Retinal pigment epithelial cell (primary cell): ENCODE measurements at places on chromosomes 1 and 21.

- DNase-seq = no peak
Observed at GRCh38 chr1:153312570-153313186, at the start of gene PGLYRP3. TSS of gene PGLYRP3 (minus strand) at chr1:153312952. CDS start at chr1:153310665, 2,287 bp downstream.

- no peak for DNase-seq
Observed at GRCh38 chr1:111647736-111648135, 28.1 kb downstream of the RAP1A start.

- no peak for DNase-seq
Observed at GRCh38 chr1:30049748-30050296, 673.6 kb downstream of the MATN1 start.

DNA sequence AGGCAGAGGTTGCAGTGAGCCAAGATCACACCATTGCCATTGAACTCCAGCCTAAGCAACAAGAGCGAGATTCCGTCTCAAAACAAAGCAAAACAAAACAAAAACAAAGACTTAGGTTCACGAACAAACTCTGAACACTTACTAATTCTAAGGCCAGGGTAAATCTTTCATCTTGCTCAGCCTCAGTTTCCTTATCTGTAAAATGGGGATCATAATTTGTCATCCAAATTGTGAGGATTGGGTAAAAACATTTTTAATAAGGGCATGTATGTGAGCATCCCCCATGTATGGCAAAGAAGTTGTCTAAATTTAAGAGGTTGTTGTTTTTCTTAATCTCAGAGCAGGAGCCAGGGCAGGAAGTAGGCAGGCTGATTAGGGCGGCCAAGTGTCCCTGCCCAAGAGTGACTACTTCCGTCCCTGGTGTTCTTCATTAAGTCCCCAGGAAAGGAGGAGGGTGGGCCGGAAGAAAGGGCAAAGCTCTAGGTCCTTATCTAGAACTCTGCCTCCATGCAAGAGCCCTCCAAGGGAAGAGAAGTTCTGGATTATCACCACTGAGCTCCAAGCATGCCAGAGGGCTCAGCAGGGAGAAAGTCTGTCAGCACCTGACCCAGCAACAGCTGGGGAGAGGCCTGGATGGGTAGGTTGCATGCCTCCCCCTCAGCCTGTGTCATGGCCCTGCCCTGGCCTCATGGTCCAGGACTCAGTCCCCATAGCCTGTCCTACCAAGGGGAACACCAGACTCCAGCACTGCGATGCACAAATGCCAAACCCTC, 49.9 kb upstream of the CLIC4 start:
- no peak for DNase-seq

- DNase-seq = no peak
Observed at GRCh38 chr1:60553730-60554129, 480.2 kb upstream of the C1orf87 start.

- no peak for DNase-seq
Observed at GRCh38 chr1:86018283-86018923, 138.2 kb downstream of the COL24A1 start.

DNA sequence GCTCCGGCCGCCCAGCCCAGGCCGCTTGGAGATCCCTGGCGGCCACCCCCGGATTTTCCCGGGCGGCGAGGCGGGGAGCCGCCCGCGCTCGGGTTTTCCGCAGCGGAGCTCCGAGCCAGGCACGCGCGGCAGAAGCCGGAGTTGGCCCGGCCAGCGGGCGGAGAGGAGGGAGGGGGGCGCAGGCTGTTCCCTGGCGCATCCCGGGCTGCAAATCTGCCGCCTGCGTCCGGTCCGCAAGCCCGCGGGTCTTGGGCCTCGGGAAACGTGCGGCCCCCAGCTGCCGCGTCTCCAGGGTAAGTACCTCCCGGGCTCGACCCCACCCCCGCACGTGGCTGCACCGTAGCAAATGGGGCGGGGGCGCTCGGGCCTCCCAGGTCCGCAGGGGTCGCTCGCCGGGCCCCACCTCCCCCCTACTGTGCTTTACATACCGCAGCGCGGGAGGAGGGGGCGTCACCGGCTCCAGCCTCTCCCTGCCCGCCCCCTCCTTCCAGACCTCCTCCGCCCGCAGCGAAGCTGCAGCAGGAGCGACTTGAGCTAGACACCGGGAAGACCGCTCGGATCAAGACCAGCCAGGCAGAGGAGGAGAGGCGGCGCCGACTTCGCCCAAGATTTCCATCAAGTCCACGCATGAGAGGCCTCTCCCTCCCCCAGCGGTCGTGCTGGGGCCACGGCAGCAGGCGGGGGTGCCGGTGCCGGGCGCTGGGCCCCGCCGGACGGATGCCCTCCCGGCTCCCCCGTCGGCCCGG, 1.6 kb downstream of the TMEM200B start:
- DNase-seq = no peak

- no peak for DNase-seq
Observed at GRCh38 chr1:15033264-15033663, 120.3 kb upstream of the TMEM51 start.

DNA sequence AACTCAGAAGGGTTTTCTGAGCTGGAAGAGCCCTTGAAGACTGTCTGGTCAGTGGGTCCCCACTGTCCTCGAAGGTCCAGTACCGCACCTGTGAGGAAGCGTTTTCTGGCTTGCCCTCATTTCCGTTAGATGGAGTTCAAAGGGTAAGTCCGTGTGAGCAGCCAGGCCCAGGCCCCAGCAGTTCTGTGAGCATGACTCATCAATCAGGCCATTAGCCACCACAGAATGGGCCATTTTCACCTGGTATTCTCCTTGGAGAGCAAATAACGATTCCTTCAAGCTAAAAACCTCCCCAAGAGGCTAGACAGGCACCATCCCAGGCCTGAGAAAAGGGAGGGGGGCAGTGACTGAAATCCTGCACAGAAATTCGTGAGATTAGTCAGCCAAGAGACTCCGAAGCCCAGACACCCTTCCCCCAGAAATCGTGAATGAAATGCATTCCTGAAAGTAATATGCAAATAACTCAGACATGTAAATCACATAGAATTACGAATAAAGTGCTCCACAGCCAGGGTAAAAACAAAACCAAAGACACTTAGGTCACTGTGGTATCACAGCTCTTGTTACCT, 66.0 kb downstream of the BCAR3 start:
- no peak for DNase-seq

GRCh38 chr1:24048205-24048869, 63.6 kb downstream of the MYOM3 start:
- DNase-seq = no peak

DNA sequence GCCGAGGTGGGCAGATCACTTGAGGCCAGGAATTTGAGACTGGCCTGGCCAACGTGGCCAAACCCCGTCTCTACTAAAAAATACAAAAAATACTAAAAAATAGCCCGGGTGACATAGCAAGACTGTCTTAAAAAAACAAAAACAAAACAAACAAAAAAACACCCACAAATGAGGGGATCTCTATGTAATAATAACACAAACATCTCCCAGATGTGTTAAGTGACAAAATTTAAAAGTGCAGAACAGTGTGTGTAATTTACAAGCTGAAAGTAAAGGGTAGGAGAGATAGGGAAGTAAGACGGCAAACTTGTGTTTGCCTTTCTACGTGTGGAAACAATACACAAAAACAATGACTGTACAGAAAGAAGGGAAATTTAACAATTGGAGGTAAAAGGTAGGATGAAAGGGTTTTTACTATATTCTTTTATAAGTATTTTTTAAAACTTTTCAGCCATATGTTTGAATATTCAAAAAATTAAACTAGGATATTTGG, 36.3 kb downstream of the ARID4B start:
- no peak for DNase-seq

DNA sequence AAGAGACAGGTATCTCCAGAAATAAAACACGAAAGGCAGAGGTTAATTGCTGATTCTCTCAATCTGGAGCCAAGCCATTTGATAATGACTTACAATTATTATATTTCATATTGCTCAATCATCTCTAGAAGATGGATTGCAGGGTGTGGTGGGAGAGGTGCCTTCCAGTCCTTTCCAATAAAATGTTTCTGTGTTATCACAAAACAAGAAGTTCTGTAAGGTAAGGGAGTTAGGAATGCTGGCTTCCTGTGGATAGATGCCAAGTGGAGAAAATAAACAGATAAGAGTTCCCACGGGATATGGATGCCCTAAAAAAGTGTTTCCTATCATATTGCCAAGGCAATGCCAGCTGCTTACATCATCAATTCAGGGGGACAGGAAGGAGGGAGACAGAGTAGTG, 7.2 kb upstream of the CCN1 start:
- no peak for DNase-seq

- no peak for DNase-seq
Observed at GRCh38 chr1:198173832-198174231, 17.0 kb downstream of the NEK7 start.

DNA sequence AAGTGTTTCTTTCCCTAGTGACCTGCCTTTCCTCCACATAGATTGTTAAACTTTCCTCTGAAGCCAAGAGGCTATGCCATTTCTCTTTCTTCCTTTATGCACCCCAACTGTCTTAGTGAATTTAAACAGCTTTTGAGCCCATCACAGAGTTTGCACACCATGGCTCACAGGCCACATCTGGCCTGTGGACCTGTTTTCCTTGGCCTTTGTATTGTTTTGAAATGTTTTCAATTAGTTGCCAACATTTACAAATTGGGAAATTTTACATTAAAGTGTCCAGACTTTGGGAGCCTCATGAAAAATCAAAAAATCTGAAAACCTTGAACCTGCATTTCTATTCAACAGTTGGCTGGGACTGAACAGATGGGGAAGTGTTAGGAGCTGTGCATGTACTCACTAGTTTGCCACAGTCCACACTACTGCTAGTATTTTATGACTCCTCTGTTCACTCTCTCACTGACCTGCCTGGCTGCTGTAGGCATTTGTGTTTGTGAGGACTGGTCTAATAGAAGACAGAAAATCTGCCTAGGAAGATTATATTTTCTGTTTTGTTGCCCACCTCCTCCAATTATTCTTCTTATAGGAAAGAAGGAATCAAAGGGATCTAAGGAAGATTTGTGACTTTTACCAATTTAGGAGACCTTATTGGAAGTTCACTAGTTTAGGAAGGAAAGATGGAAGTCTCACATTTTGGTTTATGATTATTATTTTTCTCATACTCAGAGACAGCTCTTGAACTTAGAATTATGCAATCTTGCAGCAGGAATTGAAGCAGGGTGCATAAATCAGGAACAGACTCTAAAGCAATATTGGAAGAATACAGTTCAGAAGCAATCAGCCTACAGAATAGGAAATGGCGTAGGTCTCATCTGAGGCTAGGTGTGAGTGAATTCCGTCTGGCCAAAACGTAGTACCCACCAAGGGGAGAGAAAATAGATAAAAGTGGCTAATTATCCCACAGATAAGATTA, 134.7 kb downstream of the HLX start:
- no peak for DNase-seq

DNA sequence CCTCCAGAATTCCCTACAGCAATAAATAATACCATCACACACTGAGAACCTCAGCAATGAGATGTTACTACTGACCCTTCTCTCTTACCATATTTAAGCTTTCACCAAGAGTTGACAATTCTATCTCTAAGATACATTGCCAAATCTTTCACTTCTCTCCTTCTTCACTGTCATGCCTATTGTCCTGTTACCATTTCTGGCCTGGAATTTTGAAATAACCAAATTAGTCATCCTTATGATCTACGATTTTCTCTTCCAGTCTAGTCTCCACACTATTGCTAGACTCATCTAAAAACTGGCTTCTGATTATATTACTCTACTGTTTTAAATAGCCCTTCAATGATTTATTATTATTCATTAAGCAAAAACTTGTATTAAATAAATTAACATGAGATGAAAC, 656.1 kb upstream of the ADGRL4 start:
- no peak for DNase-seq

DNA sequence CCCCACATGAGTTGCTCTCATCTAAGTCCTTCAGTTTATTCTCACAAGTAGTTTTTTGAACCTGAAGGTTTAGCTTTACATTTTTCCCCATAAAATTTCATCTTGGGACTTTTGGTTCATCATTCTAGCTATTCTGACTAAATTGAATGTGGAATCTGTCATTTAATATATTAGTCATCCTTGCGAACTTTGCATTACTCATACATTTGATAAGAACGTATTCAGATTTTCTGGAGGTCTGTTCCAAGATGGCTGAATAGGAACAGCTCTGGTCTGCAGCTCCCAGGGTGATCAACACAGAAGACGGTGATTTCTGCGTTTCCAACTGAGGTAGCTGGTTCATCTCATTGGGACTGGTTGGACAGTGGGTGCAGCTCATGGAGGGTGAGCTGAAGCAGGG, 59.8 kb upstream of the CSF1 start:
- DNase-seq = no peak

DNA sequence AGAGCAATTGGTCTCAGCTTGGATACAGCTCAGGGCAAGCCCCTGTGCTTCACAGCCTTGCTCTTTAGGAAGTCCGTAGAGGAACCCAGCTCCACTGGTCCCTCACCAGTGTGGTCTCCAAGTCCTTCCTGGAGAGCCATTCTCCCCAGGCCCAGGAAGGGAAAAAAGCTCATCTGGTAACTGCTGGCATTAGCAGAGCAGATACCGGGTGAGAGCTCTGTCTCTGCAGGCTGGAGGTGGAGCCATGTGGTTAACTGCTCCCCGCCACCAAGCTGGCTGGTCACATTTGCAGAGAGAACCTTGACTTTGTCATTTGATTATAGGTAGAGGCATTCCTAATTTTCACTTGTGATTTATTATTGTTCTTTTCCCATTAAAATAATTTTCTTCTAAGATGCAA, 169.6 kb downstream of the ROR1 start:
- DNase-seq = no peak

- no peak for DNase-seq
Observed at GRCh38 chr1:232192781-232193450, 437.0 kb downstream of the SIPA1L2 start.

DNA sequence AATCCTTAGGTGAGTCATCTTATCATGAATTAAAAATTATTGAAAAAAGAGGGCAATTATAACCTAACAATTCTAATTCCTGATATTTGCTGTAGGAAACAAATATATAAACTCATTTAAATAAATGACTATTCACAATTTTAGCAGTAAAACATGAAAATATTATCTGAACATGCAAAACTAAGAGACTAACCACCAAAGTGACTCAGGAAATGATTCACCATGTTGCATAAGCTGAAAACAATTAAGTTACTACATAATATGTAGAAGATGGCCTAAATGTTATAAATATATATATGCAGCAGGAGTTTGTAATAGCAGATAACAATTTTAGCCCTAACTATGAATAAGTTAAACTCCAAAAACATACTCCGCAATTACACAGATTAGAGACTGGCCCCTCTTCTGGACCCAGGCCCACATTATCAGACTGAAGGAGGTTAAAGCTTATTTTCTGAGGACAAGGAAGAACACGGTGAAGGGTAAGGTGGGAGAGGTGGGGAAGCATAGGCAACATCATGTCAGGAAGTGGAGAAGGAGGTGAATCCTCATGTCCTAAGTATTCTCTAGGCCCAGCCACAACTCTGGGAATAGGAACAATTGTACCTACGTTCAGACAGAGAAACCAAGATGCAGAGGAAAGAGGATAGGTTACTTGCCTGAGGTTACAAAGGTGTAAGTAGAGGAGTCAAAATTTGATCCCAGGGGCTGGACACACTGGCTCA, 15.6 kb upstream of the AIM2 start:
- no peak for DNase-seq

DNA sequence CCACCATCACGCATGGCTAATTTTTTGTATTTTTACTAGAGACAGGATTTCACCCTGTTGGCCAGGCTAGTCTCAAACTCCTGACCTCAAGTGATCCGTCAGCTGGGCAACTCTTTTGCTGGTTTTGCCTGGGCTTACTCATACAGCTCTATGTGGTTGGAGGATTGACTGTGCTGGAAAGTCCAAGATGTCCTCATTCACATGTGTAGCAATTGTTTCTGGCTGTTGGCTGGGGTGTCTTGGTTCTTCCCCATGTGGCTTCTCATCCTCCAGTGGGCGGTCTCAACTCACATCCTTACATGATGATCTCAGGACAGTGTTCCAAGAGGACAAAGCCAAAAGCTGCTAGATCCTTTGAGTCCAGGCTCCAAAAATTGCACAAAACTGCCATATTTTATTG, 53.3 kb downstream of the TEX35 start:
- no peak for DNase-seq

GRCh38 chr1:224559981-224560728, 56.0 kb upstream of the CNIH3 start:
- DNase-seq = no peak
